T-helper 22 cell (primary cell): ENCODE measurements at places on chromosomes 5 and 9.

DNA sequence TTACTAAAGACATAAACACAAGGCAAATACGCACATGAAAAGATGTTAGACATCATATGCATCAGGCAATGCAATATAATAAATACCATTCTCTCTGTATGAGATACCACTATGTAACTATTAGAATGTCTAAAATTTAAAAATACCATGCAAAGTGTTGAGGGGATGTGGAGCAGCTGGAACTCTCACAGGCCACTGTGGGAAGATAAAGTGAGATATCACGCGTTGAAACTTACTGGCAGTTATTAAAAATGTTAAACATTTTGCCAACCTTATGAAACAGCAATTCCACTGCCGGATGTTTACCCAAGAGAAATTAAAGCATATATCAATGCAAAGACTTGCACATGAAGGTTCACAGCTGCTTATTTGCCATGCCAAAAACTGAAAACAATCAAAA lies 556.7 kb downstream of the LRRC70 start:
- no peak for DNase-seq

DNA sequence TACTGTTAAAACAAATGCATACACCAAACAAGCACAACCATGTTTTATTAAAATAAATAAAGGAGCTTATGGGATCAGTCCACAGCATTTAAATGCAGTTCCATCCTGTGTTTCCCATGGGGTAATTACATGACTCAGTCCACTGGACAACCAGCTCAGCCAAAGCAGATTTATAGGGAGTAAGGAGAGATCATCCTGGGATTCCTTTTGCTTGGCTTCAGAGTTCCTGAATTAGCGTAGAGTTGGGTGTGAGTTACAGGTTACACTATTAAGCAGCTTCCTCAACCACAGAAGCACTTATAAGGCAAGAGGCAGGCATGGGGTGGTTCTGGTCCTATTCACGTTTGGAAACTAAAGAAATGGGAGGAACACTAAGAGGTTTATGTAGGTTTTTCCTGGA lies 381.1 kb upstream of the ACTBL2 start:
- DNase-seq, result no peak

GRCh38 chr5:38846379-38847011 lies 683 bp downstream of the OSMR start:
- DNase-seq, result no peak

DNA sequence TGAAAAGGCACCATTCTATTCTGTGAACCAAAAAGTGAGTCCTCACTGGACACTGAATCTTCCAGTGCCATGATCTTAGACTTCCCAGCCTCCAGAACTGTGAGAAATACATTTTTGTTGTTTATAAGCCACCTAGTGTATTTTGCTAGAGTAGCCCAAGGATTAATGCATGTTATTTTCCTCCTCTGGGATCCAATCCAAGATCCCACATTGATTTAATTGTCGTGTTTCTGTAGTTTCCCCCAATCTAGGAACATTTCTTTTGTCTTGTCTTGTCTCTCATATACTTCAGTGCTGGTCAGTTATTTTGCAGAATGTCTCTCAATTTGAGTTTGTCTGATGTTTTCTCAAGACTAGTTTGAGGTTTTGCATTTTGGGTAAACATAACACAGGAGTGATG lies 36.4 kb downstream of the GDNF start:
- DNase-seq, result no peak

DNA sequence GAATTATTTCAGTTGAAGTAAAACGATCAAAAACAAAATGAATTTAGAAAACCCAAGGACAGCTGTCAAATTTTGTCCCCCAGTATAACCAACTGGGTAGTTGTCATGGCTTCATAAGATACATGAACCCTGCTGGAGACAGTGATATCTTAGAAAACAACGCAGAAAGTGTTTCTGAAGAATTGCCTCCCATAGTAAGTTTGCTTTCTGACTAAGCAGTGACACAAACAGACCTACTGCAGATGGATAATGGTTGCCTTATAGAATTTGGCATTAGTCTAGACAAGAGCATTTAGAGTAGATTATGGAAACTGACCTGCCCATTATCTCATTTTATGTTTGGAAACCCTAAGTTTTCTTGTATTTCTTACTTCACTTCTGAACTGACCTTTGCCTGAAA lies 187.7 kb upstream of the KCNN2 start:
- DNase-seq, result no peak

DNA sequence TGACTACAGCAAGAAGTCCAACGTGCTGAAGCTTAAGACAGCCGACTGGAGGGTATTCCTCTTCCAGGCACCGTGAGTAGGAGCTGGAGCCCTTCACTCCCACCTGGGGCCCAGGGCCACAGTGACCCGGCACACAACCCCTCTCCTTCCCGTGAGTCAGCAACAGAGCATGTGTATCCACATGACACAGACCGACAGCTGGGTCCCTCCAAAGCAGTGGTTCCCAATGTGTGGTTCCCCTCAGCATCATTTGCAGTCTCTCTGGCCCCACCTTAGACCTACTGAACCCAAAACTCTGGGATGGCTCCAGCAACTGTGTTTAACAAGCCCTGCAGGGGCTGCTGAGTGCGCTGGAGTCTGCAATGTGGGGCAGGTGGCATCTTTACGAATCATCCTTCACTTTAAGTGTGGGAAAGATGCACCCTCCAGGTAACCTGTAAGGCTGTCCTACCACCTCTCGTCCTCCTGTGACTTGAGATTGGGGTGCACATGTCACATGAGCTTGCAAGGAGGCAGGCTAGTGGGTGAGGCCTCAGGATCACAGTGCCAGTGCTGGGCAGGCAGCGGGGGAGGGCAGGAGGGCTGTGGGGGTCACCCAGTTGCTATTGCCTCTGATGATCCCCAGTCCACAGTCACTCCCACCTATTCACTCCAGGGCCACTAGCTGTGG lies 42.2 kb downstream of the PSD2 start:
- no peak for DNase-seq

DNA sequence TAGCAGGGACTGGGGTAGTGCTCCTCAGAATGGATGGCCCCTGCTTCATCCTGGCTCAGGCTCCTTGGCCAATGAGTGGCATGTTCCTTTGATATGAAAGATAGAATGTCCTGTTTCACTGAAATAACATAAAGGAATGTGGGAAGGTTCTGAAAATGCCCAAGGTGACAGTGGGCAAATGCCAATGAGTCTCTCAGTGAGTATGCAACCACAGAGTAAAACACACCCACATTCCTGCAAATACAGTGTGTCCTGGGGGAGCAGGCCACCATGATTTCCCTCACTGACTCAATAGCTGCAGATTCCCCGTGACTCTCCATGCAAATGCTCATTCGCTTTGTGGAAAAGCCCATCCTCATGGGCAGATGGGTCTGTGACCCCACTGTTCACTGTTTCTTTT lies 36.4 kb downstream of the ZNF366 start:
- no peak for DNase-seq

DNA sequence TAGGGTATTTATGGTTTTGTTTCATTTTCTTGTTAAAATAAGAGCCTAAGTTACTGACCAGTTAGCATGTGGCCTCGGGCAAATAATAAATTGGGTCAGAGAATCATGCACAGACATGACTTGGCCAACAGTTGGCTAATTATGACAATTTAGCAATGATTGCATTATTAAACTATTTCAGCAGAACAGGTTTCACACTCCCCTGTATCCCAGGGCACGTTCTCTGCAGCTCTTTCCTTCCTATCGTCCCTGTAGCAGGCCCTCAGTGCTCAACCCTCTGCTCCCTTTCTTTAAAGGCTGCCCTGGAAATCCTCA lies 167.9 kb downstream of the TSSK1B start:
- no peak for DNase-seq

DNA sequence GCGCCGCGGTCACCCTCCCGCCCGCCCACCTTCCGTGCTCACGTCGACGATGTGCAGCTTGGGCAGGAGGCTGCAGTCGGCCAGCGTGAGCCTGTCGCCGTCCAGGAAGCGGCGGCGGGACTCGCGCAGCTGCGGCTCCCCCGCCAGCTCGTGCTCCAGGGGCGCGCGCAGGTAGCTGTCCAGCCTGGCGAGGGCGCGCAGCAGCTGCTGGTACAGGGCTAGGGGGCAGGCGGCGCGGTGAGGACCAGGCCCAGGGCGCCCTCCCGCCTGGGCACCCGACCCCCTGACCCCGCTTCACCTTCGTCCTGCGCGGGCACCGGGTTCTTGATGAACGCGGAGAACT lies 1.5 kb downstream of the CLIC3 start:
- DNase-seq, result no peak

- no peak for DNase-seq
Measured at GRCh38 chr5:65776441-65777141, 54.6 kb downstream of the NLN start.

DNA sequence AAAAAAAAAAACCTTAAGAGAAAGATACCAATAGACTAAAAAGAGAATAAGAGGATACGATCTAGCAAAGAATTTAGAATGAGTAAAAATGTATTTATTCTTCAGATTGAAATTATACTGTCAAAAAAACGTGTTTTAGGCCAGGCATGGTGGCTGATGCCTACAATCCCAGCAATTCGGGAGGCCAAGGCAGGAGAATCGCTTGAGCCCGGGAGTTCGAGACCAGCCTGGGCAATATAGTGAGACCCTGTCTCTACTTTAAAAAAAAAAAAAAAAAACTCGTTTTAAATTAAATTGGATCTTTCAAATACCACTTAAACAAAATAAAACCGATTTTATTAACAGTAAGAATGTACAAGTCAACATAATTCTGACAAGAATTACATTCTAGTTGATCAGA lies 41.8 kb downstream of the FBXL17 start:
- no peak for DNase-seq

DNA sequence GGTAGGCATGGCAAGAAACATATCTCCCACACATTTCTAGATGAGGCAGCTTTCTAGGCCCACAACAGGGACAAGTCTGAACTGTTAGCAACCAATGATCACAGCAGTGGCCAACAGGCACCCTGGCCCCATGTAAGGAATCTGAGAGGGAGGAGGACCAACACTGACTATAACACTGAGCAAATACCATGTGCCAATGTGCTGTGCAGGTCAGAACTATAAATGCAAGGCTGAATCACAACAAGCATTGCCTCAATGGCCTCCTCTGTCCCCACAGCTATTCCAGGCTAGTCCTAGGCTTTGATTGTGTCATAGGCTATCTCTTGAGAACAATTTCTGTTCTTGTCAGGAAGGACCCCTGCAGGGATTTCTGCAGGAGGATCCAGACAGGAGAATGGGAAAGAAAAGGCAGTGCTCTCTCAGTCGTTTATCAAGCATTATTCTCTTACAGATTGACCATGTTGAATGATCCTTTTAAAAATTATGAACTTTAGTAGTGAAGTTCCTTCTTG lies 221.2 kb downstream of the TLE1 start:
- DNase-seq, result no peak

- no peak for DNase-seq
Measured at GRCh38 chr9:11735391-11735790, 957.8 kb upstream of the TYRP1 start.

- no peak for DNase-seq
Measured at GRCh38 chr5:170551076-170551475, 47.3 kb downstream of the KCNIP1 start.

DNA sequence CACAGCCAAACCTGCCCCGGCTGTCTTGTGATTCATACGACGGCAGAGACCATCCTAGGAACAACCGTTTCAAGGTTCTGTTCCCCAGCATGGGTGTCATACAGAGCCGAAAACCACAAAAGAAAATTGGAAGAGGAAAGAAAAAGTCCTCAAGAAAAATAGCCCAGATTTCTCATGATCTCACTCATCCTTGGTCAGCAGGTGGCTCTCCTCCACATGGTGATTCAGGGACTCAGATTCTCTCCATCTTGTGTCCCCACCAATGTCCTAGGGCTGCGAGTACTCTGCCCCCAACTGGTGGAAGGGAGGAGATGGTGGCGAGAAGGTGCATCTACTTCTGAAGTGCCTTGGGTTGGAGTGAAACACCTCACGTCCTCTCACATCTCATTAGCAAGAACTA lies 25.6 kb downstream of the PDZD2 start:
- DNase-seq, result no peak

- DNase-seq, result no peak
Measured at GRCh38 chr5:168890816-168891812, 311.9 kb upstream of the PANK3 start.

- no peak for DNase-seq
Measured at GRCh38 chr5:78293851-78294247, 649 bp downstream of the AP3B1 start.

DNA sequence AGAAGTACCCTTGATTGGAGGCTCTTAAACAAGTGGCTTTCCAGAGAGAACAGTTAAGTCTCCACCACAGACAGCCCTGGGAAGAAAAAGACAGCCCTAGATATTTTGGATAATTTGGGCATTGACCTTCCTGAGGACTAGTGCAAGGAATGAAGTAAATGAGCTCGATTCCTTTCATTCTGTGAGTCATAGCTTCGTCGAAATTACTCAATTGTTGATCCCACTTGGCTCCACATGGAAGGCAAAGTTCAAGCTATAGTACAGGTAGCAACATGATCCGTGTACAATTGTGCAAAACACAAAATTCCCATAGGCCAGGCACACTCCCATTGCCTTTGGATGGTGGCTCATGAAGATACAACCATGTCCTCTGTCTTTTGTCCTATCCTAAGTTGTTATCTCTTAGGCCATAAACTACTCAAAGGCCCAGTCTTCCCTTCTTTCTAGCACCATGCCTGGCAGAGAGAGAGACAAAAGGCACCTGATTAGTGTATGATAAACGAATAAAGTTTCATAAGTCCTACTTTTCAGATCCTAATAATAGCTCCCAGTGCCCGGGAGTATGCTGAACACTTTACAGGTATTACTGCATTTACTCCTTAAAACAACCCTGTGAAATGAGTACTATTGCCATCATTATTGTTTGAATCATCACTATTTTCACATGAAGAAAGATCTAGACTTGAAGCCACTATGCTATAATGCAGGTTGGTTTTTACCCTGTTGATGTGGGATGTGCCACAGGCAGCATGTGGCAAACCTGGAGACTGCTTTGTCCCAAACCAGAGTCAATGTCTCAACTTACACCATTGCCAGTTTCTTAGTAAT lies 116.7 kb upstream of the RANBP3L start:
- DNase-seq, result no peak

GRCh38 chr5:54529565-54529964 lies 12.0 kb downstream of the SNX18 start:
- DNase-seq, result no peak
